Activated CD4-positive, alpha-beta T cell treated with anti-CD3 and anti-CD28 coated beads, Interleukin-2, amount 50 U/mL, for 24 hours (primary cell): ENCODE measurements at places on chromosomes 12 and 14.

- no peak for DNase-seq
Observed at GRCh38 chr14:43914041-43914693, 592.9 kb downstream of the FSCB start.

DNA sequence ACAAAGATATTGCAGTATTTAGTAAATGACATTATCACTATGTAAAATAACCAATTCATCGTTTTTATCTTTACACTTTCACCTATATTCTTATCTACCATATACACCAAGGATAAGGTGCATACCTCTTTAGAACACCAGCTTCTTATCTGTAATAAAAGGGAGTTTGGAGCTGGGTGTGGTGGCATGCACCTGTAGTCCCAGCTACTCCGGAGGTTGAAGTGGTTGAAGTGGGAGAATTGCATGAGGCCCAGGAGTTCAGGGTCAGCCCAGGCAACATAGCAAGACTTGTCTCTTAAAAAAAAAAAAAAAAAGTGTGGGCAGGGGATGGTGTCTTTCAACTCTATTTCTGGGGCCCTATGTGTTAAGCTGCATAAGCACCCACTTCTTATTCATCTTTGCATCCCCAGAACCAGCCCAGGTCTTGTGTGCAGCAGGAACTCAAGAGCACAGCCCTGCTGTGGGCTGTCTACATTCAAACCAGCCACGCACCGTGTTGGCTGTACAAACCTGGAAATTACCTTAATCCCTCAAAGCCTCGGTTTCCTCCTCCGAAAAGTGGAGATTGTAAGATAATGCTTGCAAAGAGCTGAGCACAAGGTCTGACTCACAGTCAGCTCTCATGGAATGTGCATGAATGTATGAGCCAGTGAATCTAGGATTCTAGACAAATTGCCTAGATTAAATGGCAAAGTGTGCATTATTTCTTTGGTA lies 256.6 kb upstream of the FOXN3 start:
- DNase-seq: no peak

- DNase-seq: no peak
Observed at GRCh38 chr12:4152145-4152795, 121.3 kb upstream of the CCND2 start.

DNA sequence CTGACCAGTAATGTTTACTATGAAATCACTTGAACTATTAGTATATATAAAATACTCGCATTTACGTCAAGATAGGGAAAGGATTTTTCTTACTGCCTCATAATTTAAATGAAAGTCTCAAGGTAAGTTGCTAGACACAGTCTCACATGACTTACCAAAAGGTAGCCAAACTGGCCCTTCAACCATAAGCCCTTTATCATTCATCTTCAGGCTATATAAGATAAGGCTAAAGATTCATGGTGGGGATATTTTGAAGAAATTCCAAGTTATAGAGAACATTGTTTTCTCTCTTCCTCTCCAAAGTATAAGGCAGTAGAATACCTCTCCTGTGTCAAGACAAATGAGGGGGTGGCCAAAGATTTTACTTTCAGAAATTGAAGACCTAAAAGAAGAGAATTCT lies 23.4 kb downstream of the KIF21A start:
- no peak for DNase-seq

DNA sequence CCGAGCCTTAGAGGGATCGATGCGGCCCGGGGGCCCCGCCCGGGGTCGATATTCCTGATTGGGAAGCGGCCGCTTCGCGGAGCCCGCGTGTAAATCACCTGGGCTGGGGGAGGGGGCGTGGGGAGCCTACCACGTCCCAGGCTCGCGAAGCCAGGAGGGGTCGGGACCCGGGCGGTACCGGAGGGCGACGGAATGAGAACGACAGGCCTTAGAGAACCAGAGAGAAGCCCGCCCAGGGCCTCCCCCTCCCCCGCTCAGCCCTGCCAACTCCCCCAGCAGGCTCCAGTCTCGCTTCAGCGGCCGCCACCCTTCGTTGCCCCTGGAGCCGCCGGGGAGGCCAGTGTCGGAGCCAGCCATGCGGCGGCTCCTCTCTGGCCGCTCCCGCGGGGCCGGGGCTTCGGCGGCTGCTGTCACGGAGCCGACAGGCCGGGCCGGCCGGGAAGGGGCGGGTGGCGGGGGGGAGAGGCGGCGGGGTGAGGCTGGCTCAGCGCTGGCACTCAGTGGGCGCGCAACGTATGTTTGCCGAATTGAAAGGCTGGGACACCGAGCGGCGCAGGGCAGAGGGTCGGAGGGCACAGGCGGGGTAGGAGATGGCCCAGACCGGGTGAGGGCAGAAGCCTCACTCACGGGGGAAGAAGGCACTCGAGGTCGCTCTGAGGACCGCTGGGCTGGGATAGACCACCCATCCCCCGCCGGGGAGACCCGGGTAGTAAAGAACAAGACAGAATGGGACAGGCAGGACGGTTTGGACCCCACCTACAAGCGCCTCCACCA lies 1.4 kb upstream of the DNAJC22 start:
- DNase-seq: no peak

DNA sequence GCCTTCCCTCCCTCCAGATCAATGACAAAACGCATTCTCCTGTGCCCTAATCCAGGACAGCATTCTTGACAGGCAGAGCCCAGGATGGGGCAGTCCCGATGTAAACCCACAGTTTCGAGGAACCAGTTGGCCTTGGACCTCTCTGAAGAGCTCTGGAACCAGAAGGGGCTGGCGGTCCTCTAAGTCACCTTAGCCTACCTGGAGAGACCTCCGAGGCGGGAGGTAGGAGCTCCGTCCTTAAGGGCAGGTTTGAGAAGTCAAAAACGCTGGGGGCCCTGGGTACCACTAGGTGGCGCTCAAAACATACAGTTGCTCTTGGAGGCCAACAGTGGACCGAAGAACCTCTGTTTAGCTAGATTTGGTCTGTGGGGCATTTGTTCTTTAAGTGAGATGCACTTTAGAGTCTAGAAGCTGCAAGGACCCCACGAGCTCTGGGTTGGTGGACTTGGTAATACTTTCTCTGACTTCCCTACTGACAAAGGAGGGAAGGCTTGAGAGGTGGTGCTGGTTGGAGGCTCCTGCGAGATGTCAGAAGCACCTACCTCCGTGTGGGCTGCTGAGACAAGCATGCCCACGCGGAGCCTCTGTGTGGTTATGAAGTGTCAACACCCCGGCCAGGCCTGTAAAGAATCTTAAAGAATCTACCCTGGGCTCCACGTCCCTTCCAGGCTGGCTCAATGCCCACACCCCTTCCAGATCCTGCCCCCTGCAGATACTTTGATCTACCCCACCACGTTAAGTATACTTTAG lies 74.8 kb upstream of the CHST11 start:
- peak; percentile 74 for DNase-seq
